ENCODE measurements at places on chromosomes 6 and 20.

- no peak for DNase-seq
- H3K27ac ChIP-seq, result no peak overlapping the region
- no peaks in the 10 kb centered on the region for H3K4me1 ChIP-seq
- H3K27me3 ChIP-seq, result no peaks in the 10 kb centered on the region
Observed at GRCh38 chr6:154791556-154792317, 58.5 kb downstream of the SCAF8 start.

DNA sequence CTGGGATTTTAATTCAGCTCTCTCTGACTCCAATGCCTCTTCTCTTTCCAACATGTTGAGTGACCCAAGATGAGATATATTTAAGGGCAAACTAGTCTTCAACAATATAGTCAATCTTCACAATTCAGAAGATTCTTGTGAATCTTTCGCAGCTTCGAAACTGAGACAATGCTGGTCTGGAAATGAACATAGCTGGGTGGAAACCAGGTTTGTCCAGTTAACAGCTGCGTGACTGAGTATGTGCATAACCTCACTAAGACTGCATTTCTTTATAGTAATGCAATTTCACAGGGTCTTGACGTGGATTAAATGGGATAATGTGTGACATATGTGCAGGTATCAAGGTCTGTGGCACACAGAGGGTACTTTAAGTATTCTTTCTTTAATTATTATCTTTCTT lies 18.9 kb downstream of the PTPRT start:
- H3K4me3 ChIP-seq, result no peak overlapping the region
- no peaks in the 10 kb centered on the region for H3K27me3 ChIP-seq
- no peak overlapping the region for H3K27ac ChIP-seq

DNA sequence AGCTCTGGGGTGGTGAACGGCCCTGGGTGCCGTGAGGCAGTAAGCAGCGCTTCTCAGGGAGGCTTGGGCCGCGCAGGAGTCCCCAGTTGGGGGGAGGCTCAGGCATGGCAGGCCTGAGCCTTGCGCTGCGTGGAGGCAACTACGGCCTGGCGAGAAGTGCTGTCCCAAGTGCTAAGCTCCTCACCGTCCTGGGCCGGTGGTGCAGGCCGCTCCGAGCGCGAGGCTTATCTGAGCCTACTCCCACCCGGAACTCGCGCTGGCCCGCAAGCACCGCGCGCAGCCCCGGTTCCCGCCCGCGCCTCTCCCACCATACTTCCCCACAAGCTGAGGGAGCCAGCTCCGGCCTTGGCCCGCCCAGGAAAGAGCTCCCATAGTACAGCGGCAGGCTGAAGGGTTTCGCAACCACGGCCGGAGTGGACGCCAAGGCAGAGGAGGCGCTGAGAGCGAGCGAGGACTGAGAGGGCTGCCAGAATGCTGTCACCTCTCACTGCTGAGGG lies 1.8 kb upstream of the WRNIP1 start:
- H3K36me3 ChIP-seq, result no peaks in the 10 kb centered on the region
- H3K27ac ChIP-seq, result no peak overlapping the region
- peaks cover 23% of the 10 kb centered on the region for H3K4me1 ChIP-seq
- no peak for DNase-seq
- H3K4me3 ChIP-seq, result no peak overlapping the region

GRCh38 chr20:33569802-33570391 lies 80.0 kb downstream of the CBFA2T2 start:
- no peaks in the 10 kb centered on the region for H3K36me3 ChIP-seq
- H3K27ac ChIP-seq, result no peak overlapping the region
- H3K4me3 ChIP-seq, result no peak overlapping the region
- no peak for DNase-seq
- no peaks in the 10 kb centered on the region for H3K4me1 ChIP-seq
- H3K27me3 ChIP-seq, result no peaks in the 10 kb centered on the region

DNA sequence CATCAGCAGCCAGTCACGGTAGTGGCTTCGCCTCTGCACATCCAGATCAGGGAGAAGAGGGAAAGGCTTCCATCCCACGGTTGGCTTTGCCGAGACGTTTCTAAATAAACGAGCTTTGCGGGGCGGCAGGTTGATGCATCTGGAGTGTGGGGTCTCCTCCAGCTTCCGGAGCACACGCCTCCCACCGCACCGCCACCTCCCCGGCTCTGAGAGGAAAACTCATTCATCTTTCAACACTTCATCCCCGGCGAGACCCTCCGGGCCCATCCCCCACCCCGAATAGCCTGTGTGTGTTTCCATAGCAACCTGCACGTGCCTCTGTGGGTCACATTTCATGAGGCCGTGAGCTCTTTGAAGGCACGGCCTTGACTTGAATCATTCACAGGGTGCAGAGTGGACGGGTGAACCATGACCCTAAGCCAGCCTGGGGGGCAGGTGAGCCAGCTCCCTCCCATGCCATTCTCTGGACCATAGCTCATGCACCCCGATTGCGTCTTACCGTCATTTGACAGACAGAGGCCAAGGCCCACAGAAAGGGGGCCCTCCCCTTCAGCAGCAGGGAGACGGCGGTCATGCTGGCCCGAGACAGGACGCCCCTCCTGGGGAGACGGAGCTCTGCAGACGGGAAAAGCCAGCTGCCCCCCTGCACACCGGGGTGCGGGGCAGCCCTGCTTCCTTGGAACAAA lies 16.2 kb upstream of the CHRNA4 start:
- no peaks in the 10 kb centered on the region for H3K36me3 ChIP-seq
- no peaks in the 10 kb centered on the region for H3K4me1 ChIP-seq
- no peak overlapping the region for H3K27ac ChIP-seq

DNA sequence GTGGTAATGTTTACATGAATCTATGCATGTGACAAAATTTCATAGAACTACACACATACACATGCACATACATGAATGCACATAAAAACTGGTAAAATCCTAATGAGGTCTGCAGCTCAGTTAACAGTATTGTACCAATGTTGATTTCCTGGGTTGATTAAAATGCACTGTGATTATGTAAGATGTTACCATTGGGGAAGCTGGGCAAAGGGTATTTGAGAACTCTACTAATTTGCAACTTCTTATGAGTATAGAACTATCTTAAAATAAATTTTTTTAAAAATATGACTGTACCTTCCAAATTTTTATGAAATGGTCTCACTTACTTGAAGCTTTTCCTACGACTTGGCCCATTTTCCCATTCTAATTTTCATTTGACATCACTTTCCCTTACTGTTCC lies 43.4 kb upstream of the TENT5A start:
- DNase-seq, result no peak
- H3K4me1 ChIP-seq, result no peaks in the 10 kb centered on the region
- H3K4me3 ChIP-seq, result no peak overlapping the region
- H3K36me3 ChIP-seq, result no peaks in the 10 kb centered on the region

GRCh38 chr6:130558131-130558530 lies 192.3 kb downstream of the TMEM200A start:
- DNase-seq, result no peak
- peaks cover 14% of the 10 kb centered on the region for H3K4me1 ChIP-seq
- no peaks in the 10 kb centered on the region for H3K36me3 ChIP-seq
- no peaks in the 10 kb centered on the region for H3K27me3 ChIP-seq
- no peak overlapping the region for H3K27ac ChIP-seq

- H3K27me3 ChIP-seq, result no peaks in the 10 kb centered on the region
- H3K4me1 ChIP-seq, result no peaks in the 10 kb centered on the region
- H3K4me3 ChIP-seq, result no peak overlapping the region
- no peaks in the 10 kb centered on the region for H3K36me3 ChIP-seq
Observed at GRCh38 chr6:47455533-47456209, 21.9 kb upstream of the CD2AP start.

DNA sequence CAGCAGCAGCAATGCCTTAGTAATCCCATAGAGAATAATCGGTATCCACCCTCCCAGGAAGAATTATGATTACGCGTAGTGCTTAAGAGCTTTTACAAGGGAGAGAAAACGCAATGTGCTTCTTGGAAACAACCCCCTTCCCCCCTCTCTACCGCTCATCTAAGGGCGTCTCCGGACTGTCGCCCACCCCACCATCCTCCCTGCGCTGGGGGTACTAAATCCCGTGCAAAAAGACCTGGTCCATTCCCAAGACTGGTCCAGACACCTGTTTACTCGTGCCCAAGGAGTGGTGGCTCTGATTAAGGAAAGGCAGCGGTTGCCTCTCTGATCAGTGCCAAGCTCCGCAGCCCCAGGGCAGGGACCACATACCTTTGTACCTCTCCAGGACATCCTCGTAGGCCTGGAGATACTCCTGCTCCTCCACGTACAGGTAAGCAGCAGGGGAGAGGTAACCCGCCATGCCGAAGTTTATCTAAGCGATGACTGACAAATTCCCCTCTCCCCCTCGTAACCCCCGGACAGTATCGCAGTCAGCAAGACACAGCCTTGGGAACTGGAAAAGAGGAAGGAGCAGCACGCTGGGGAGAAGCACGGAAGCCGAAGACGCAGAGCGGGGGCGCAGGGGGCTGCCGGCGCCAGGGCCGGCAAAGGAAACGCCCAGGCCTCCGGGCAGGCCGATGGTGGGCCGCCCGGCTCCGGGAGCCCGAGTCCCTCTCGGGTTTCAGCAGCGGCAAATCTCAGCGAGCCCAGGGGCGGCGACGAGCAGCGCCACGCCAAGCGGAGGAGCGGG lies 112.0 kb upstream of the BEND6 start:
- H3K4me3 ChIP-seq, result peak overlapping the region; percentile 23
- peaks cover 11% of the 10 kb centered on the region for H3K27me3 ChIP-seq
- no peak overlapping the region for H3K27ac ChIP-seq
- DNase-seq, result no peak
- no peaks in the 10 kb centered on the region for H3K36me3 ChIP-seq

DNA sequence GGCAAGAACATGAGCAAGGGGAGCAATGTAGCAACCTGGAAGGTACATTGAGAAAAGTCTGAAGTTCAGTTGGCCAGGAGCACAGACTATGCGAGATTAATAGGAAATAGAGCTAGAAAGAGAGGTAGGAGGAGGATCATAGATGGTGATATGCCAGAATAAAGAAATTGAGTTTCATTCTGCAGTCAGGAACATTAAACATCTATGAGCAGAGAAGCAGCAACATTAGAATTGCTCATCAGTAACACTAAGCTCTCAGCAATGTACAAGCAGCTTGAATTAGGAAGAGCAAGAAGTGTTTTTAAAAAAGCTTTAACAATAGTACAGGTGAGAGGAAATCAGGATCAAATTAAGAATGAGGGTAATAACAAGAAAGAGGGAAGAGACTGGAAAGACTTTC lies 467.9 kb downstream of the PHF3 start:
- H3K27ac ChIP-seq, result no peak overlapping the region
- H3K36me3 ChIP-seq, result no peaks in the 10 kb centered on the region
- no peak for DNase-seq

DNA sequence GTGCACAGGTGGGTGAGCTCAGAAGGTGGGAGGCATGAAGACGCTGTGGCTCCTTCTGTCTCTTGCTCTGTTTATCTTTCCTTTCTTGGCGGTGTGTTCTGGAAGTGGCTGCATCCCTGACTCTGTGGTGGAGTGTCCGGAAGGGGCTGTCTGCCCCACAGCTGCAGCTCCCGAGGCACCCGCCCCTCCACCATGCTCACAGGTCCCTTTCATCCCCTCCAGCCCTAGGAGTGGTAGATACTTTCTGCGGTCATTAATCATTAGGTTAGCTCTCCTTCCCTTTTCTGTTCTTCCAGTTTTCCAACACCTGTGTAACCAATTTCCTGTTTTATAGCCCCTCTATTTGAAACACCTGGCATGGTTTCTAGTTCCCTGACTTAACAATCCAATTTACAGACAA lies 65.6 kb downstream of the GJA10 start:
- H3K4me3 ChIP-seq, result no peak overlapping the region
- no peak overlapping the region for H3K27ac ChIP-seq
- H3K27me3 ChIP-seq, result no peaks in the 10 kb centered on the region
- H3K4me1 ChIP-seq, result peaks cover 16% of the 10 kb centered on the region
- H3K36me3 ChIP-seq, result no peaks in the 10 kb centered on the region

DNA sequence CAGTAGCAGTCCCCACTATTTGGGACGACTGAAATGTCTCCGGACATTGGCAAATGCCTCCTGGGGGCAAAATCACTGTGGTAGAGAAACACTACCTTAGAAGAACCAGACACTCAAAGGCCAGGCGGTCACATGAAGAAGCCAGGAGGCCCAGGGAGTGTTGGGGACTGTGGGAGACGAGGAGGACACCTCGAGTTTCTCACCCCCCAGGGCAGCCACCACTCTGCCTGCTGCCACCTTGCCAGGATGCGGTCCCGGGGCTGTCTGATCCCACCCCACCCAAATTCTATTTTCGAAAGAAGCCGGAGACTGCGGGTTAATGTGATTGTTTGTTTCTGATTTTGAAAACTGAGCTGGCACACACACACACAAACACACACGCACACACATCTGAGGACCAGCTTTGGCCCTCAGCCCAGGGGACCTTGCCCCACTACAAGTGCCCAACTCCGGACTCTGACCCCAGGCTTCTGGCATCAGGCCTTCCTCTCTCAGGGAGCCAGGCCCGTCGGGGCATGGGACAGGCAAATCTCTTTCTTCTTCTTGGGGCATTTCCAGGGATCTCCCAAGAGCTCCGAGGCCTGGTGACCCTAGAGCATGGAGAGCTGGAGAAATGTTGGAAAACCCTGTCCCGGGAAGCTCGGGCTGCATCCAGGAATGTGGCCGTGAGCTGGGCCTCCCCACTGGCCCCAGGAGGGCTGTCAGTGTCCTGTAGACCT lies 187.5 kb upstream of the PMEPA1 start:
- H3K27ac ChIP-seq, result no peak overlapping the region
- no peak for DNase-seq
- H3K36me3 ChIP-seq, result no peaks in the 10 kb centered on the region

DNA sequence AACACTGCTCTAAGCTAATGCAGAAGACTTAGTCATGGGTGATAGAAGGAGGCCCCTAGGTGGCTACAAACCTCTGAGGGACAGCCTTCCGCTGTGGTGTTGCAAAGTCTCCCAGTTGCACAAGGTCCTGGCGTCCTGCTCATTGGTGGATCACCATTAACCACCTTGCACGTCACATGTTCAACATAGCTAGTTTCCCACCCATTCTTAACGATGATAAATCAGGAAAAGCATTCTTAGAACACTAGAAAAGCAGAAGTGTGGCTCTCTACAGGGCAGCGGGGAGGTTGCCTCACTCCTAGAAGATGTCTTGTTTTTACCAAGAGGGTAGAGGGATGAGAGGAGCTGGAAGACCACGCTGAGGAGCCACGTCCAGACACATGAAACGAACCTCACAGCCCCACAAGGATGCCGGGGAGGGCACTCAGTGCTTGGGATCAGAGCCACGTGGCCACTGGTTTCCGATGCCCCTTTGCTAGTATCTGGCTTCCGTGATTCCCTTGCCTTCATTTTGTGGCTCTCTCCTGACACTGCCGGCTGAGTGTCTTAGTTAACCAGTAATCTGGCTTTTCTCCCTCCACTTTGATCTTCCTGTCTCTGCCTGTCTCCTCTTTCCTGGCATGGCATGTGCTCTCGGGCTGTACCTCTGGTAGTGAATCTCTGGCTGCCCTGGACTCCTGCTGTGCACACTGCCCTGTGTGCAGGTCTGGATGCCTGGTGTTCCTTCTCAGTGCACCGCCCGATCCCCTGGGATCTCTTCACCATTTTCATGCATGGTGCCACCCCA lies 91.4 kb upstream of the NEDD9 start:
- no peak overlapping the region for H3K4me3 ChIP-seq
- no peaks in the 10 kb centered on the region for H3K36me3 ChIP-seq
- peaks cover 6% of the 10 kb centered on the region for H3K4me1 ChIP-seq
- no peak for DNase-seq

All from CD8-positive, alpha-beta memory T cell (primary cell).